ENCODE measurements at places on chromosomes 5 and 9.
A peak's percentile ranks its signal among the peaks of the same experiment; 100 is the strongest.

- no peak for DNase-seq
Observed at GRCh38 chr5:115510145-115510645, 34.4 kb downstream of the FEM1C start.

DNA sequence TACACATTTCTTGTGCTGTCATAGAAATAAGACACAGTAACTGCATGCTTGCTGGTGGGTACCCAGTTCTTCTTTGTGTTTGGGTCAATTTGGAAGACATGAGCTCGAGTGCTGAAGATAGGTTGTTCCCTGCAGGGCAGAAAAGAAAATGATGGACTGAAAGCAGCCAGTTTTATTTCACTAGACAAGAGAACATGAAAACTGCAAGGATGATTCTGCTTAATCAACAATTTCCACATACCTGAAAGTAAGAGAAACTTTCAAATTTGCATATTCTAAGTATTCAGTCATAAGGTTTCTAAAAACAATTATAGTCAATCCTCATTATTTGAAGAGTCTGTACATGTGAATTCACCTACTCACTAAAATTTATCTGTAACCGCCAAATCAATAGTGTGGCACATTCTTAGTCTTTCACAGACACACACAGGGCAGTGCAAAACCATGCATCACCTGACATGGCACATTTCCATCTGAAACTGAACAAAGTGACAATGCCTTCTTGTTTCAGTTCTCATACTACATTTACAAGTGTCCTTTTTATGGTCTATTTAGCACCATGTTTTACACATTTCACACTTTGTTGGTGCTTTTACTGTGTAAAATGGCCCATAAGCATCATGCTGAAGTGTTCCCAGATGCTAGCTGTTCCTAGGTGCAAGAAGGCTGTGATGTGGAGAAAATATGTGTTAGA, 56.9 kb downstream of the HOMER1 start:
- no peak for DNase-seq

DNA sequence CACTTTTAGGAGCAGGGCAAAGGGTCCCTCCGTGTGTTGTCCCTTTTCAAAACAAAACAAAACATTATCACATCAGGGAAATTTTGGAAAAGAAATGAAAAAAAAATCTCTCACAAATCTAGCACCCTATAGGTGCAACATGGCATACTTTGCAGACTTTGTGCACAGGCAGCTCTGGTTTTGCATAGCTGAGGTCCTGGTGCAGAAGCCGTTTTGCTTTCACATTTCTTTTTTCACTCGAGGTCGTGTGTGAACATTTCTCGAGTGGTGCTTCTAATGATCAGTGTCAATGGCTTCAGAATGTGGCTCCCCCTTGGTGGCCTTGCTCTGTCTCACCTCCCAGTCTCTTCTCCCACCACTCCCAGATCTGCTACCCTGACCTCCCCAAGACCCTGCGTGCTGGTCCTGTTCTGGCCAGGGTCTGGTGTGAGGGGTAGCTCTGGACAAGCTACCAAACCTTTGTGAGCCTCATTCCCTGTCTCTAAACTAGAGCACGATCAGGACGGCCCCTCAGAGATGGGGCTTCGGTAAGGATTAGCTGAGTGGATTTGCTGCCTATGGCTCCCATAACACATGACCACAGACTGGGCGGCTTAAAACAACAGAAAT, 258.0 kb downstream of the NSG2 start:
- DNase-seq, result no peak

GRCh38 chr9:129945314-129945713, 97.7 kb downstream of the FNBP1 start:
- no peak for DNase-seq

DNA sequence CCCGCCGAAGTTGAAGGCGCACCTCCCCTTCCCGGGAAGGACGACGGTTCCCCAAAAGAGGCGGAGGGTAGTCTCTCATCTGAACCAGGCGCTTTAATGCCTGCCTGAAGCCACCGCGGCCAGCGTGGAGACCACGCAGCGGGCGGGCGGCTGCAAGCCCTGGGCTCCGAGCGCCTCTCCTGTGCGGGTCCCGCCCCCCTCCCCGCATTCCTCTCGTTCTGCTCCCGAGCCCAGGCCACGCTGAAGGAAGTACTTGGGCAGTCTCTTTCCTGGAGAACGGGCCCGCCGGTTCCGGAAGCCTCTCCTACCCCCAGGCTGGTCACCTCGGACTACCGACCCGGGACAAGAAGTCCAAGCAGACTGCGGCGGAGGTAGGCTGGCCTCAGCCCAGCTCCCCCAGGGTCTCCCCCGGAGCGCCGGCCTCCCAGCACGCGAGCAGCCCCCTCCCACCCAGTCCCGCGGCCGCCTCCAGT, 571 bp downstream of the PPIC start:
- DNase-seq, result peak; percentile 69

DNA sequence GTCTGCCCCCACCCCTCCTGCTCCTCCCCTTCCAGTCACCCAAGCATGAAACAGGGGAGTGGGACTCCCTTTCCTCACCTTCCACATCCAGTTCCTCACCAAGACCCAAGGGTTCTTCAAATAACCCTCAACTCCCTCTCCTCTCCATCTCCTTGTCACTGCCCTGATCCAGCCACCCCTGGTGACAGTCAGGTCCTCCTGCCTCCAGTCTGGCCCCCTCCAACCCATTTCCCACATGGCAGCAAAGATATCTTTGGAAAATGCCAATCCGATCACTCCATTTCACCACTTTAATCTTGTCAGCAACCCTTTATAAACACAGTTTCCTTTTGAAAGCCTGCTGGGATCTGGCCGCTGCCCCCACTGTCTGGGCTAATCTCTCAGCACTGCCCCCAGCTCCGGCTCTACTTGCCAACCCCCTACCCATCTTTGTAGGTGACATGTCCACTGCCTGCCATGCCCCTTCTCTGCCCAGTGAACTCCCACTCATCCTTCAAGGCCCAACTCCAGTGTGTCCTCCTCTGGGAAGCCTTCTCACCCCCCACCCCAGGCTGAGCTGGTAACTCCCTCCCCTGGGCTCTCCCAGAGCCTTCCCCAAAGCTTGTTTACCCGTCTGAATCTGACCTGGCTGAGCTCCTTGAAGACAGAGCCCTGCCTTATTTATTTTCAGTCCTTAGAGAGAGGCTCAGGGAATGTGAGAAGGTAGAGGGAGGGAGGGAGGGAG, 781 bp upstream of the MYOZ3 start:
- no peak for DNase-seq

DNA sequence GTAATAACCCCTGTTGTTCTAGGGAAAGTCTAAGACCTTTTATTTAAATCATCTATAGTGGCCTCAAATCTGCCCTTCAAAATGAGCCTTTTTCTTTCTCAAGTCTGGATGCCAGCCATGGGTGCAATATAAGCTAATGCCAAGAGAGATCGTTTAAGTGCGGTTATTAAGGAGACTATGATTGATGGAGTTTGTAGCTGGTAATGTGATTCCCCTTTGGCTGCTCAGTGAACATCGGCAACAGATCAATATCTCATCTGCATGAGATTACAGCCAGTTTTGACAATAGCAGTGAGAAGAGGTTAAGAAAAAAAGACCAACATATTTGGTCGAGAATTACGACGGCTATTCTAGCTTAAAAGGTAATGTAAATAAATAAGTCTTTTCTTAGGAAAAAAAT, 1049.4 kb upstream of the NUDT12 start:
- no peak for DNase-seq

DNA sequence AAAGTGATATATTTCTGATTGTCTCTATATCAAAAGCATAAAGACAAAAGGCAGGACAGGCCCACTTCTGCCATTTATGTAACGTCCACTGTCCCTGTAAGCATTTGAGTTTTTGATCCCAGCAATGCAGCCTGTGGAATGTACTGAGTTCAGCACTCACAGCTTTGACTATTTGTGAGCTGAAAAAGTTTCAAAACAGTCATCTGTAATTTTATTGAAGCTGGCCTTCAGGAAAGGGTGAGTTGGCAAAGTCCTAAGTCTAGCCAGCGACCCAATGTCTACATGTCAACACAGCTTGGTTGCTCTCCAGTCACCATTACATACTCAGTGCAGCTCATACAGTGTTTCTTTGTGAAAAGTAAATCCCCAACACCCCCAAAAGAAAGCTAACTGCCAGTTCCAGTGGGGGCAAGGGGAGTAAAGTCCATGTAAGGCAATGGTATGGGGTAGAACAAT, 9.7 kb downstream of the LIFR start:
- DNase-seq, result no peak

DNA sequence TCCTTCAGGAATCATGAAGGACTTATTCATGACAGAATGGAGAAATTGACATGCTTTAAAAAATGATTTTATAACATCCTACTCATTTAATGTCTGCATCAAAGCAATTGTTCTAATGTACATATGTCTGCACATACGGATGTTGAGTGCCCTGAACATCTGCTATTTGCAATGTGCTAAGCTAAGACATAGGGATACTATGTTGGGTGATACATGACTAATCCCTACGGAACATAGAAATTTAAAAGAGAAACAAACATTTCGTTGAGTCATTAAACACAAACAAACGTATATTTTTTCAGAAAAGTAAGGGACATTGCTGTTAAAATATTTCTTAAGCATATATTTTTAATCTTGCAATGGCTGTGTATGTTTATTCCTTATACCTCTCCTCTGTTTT, 686.5 kb upstream of the ADAMTS16 start:
- DNase-seq, result no peak

DNA sequence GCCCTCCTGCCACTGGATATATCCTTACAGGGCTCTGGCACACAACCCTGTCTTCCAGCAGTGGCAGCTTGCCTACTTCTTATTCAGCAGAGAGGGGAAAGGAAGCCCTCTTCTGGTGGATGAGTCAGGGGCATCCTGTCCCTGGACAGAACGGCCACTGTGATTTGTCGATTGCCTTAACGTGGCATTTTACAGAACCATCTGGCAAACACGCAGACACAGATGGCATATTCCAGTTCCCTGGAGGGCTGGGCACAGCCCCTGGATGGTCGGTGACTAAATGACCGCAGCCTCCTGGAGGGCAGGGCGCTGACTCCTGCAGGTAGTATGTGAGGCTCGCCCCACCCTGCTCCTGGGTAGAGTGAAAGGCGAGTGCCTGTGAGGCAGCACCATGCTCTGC, 62.1 kb downstream of the DCP2 start:
- DNase-seq, result no peak

DNA sequence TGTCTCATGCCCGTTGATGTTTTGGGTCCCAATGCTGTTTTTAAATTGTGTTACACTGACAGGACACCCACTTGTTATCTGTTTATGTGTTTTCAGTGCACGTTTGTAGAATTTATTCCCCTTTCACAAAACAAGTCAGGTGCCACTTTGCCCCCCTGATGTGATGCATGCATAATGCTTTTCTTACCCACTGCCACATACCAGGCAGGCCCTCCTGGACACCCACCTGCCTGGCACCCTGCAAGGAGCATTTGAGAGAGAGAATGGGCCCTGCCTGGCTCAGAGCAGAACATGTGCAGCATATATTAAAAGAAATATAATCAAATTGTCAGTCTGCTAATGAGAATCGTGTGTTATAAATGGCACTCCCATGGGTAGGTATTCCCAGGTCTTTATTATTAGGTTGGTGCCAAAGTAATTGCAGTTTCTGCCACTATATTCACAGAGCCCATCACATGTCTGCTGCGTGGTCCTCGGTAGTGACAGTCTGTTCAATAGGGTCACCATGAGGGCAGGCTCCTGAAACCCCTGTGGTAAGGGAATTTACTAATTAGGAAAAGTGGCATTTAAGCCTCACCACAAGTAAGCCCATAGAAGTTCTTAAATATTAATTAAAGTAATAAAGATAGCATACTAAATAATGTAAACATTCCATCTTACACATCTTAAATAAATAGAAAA, 52.2 kb upstream of the CKMT2 start:
- DNase-seq, result no peak

DNA sequence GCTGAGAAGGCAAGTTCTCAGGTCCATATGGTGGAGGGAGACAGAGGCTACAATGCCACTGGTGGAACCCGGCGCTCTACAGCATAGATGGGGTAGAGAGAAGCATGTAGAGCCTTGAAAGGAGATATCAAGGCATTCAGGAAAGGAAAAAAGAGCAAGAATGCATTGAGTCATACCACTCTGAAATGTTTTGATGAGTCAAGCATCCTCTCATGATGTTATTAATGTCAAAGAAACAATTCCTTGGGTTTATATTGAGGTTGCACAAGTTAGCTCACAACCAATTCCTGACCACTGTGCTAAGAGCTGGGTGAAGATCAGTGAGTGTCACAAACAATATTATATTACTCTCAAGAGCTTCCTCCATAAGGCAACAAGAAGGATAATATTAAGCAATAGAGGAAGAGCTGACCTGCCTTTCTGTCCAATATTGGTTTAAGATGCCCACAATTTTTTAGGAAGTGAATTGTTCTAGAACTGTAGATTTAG, 178.0 kb downstream of the RFK start:
- DNase-seq, result no peak

DNA sequence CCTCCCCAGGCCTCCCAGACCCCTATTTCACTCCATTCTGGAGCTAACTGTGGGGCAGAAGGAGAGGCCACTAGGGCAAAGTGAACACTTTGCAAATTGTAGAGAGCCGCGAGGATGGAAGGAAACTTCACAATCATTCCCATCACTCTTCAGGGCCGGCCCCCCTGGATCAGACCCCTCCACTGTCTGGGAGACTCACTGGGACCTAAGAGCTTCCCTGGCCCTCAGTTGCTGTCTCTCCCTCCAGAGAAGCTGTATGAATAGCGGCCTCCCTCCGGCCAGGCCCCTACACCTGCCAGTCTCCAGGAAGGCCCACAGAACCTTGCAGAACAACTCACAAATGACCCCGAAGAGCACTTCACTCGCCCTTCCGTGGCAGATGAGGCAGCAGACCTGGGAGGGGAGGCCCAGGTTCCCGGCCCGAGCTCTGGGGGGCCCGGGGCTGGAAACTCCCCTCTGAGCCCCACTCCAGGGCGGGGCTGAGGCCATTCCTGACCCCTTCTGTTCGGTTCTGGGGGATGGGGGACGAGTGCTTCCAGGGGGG, 141.9 kb upstream of the IER5L start:
- DNase-seq, result peak; percentile 20

GRCh38 chr5:14178091-14178490, 34.9 kb downstream of the TRIO start:
- no peak for DNase-seq

DNA sequence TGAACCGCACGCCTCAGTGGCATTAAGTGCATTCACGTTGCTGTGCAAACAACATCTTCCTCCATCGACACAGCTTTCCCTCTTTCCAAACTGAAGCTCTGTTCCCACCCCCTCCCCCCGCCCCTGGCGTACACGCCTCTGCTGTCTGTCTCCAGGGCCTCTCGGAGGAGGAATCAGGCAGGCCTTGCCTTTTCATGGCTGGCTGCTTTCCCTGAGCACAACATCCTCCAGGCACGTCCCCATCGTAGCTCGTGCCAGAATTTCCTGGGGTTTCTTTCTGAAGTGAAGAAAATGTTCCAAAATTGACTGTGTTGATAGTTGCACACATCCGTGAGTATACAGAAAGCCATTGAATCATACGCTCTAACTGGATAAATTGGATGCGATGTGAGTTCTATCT, 22.3 kb upstream of the TMEM250 start:
- no peak for DNase-seq

GRCh38 chr9:111038331-111039230, at the start of gene LPAR1:
TSS of gene LPAR1 (minus strand) at chr9:111038470. CDS start at chr9:110972117, 66,353 bp downstream.
- peak; percentile 70 for DNase-seq

- no peak for DNase-seq
Observed at GRCh38 chr9:6938447-6938846, 180.7 kb downstream of the KDM4C start.

All from ELF-1 (cell line).